Right renal pelvis (tissue), 4 donors: ENCODE measurements at places on chromosomes 4 and X. TPM values are rescaled to one million over a fixed set of nuclear protein-coding genes. Genes with fewer than 3 reads are reported as not detected.

CASP6 gene
- 47.7 TPM for polyA plus RNA-seq

DNA sequence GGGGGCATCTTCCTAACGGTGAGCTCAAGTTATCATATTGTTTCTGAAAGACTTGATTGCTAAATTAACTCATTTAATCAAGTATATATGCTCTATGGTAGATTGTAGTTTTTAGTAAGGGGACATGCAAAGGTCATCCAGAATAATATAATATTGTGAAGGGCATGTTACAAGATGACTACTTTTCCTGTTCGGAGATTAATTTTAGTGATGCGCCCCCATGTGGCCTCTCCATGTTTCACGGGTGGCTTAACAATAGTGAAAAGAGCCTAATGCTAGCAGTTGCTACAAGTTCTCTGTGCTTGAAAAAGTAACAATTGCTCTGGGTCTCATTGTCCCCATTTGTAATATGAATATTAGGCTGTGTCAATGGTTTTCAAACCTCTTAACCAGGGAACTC lies 12.2 kb downstream of the SMPX start:
- no peak for DNase-seq

TFE3 gene
- 29.4 TPM for polyA plus RNA-seq

DMRTC1B gene
- polyA plus RNA-seq = 6.2 TPM

NONO gene
- polyA plus RNA-seq = 569 TPM

DNA sequence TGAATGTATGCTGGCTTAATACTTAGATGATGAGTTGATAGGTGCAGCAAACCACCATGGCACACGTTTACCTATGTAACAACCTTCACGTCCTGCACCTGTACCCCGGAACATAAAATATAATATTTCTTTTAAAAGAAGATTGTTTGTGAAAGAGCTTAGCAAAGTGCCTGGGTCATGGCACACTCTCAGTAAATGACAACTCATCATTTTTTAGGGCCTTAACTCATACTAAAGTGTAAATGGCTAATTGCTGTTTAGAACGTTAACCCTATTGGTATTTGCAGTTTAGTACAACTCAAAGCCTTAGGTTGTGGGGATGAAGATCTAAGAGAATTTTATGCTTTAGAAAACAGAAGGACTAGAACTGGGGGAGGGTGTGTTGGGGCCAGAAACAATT lies 67.7 kb downstream of the SEL1L3 start:
- DNase-seq = no peak

DNA sequence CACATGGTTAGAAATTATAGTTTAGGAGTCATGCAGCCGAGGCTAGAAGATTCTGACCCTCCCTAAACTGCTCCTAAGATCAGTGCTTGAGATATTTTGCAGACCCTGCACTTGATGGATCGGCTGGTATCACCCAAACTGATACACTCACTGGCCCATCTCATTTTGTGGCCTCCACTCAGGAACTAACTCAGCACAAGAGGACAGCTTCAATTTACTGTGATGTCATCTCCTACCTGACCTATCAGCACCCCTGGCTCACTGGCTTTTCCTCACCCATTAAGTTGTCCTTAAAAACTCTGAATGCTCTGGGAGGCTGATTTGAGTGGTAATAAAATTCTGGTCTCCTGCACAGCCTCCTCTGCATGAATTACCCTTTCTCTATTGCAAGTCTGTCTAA lies 450.9 kb downstream of the PCDH10 start:
- DNase-seq = no peak

- DNase-seq = no peak
These were observed 173.0 kb upstream of the TET2 start for GRCh38 chr4:104973708-104974107.

DNA sequence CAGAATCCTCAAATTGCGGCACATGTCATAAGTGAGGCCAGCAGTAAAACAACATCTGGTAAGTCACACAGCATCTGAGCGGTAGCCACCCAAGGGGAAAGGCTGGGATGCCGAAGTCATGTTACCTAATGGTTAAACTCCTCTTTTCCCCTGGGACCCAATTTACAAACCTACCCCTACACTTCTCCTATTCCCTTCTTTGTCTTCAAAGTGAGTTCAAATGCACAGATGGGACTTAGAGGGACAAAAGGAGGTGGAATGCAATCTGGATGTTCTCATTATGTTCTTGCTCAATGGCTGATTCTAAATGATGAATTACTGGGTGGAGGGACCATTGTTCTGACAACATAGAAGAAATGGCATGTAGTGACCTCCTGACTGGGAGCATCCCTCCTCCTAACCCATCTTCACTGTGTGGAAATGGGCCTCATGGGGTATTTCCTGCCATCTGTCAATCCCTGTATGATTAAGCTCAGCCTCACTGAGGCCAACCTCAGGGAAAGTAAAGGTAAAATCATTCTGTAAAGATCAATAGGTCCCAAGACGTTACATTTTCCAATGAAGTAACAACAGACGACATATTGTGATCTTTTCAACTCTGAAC lies 8.5 kb downstream of the CD40LG start:
- no peak for DNase-seq

KLB gene
- polyA plus RNA-seq = 0.22 TPM

DNA sequence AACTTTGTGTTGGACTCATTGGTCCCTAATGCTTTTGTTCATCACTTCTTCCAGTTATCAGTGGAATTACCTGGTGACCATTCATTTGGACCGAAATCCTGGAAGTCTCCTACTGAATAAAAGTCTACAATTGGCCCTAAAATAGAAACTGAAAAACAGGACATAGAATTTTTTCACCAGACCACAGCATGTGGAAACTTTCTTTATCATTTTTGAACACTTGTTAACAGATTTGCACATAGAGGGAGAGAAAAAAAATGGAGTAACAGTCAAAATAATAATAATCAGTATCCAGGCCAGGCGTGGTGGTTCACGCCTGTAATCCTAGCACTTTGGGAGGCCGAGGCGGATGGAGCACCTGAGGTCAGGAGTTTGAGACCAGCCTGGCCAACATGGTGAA lies 7.1 kb downstream of the EPGN start:
- no peak for DNase-seq

TLL1 gene
- polyA plus RNA-seq = 2.1 TPM

- no peak for DNase-seq
These were observed 95.2 kb downstream of the GK start for GRCh38 chrX:30748342-30748960.

LUZP4 gene
- not detected for polyA plus RNA-seq

GPRASP2 gene
- polyA plus RNA-seq = 40.5 TPM

DNA sequence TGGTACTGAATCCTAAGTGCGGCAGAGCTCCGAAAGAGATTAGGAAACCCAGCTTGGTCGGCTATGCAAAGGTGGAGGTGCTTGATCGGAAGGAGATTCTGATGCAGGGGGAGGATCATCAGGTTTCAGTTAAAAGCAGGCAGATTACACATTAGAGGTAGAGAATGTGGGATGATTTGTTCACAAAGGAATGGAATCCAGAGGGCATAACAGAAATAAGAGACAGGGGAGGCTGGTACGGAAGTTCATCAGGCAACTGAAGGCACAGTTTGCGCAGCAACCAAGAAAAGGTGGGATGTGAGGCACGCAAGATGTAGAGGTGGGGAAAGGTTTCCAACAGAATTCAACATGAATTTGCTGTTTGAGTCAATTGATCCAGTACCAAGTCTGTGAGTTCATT lies 424 bp upstream of the ZNF330 start:
- DNase-seq = no peak

DNA sequence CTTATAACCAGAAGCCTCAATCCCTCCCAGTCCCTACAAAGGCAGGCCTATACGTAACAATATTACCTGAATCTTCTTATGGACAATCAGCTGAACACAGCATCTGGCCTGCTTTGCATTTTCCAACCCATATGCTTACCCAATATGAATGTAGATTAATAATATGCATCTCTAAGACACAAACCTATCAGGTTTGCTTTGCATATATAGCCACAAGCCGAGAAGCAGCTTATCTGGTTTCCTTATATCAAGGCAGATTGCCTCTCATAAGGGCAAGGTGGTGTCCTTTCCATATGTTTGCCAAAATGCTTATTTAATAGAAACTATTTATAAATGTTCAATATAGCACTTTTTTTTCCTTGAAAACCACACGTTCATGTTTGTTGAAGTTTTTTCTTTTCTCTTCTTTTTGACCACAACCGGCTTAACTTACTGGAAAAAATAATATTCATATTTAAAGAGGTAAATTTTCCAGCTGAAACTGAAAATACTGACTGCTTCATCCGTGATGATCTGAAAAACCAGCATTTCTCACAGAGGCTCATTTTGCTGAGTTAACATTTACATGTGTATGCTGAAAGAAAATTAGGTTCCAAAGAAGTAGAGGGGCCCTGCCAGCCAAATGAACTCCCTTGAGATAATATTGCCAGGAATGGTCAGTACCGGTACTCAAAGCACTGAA lies 3.8 kb downstream of the IL21 start:
- no peak for DNase-seq

GRCh38 chr4:174663216-174663615 lies 140.9 kb upstream of the HPGD start:
- DNase-seq = no peak

TEC gene
- polyA plus RNA-seq = 3.9 TPM
